ENCODE measurements at places on chromosomes 2 and 18.

GRCh38 chr2:126650994-126651393 is 5.0 kb upstream of the GYPC start:
- no peak for DNase-seq

DNA sequence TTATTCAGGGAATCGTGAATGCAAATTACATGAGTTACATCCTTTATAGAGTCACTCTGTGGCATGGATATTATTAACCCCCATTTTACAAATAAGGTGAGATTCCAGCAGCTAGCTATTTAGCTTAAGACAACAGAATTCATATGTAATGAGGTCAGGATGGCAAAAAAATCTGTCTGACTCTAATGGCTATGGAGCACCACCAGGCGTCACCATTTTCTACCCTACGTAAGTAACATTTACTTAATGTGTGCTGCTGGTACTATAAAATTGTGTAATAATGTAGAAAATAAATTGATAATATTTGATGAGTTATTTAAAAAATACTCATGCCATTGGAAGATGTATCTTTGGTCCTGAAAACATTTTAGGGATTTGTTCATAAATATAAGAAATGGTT is 2040.1 kb upstream of the LRRTM1 start:
- peak; percentile 6 for DNase-seq

GRCh38 chr2:160694631-160695030 is 201.0 kb upstream of the RBMS1 start:
- DNase-seq = no peak

DNA sequence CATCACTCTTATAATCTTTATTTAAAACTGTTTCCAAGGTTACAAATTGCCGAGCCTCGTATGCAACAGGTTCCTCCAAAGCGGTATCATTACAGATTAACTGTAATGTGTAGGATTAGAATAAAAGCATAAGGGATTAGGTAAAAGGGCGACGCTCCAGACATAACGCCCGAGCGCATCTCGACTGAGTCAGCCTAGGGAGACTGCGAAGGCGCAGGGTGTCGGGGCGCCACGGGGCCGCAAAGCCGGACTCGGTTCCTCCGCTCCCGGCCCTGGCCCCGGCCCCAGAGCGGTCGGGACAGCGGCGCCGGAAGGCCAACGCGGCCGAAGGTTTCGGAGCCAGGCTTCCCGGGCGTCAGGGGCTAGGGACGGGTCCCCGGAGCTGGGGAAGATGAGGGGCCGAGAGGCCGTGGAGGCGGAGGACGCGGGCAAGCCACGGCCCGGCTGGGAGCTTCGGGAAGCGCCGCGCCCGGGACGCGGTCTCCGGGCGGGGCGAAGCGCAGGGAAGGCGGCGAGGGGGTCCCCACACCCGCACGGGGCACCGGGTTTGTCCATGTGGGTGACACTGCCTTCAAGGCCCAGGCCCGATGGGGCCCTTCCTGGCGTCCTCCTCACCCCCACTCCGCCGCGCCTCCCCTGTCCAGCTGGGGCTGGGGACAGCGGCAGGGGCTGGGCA is 12.9 kb upstream of the SIX3 start:
- DNase-seq = no peak

GRCh38 chr2:107437265-107437664 is 389.4 kb upstream of the RGPD4 start:
- no peak for DNase-seq

DNA sequence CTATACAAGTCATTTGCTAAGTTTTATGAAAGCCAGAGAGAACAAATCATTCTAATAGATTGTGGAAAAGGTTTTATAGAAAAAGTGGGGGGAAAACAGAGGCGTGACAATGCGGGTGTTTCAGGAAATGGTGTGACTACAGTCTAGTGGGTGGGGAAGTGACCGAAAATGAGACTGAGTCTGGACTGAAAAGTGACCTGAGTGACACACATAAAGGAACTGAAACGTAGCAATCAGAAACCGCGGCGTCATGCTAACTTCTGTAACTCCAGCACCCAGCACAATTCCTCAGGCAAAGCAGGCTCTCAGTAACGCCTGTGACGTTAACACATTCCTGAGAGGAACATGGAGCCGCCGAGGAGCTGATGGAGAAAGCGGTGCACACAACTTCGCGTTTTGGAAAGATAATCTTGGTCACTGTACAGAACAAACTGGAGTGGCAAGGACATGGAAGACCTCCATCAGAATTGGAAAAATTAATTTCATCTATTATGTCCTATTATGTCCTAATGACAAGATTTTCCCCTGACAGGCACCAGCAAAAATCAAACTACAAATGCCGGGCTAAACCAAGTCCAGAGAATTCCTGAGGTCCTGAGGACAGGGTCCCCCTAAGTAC is 1.4 kb upstream of the CD226 start:
- DNase-seq = peak; percentile 10

DNA sequence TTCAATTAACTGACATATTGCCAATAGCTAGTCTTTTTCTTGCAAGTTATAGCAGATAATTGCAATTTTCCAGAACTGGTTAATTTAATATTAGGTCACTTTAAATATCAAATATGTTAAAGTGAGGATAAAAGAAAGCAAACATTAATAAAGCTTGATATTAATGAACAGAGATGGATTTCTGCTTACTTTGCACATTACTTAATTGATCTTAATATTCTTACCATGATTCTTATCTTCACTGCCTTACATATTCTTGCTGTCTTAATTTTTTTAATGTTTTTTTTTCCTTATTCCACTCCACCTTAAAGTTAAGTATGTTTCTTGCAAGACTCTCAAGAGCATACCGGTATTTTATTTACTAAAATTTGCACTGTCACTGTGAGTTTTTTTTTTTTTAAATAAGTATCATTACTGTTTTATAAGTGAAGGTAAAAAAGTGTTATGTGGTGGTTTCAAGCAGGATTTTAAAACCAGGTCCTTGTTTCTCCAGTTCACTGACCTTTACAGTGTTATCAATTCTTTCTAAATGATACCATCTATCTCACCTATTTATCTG is 33.9 kb downstream of the PPP3R1 start:
- DNase-seq = no peak

GRCh38 chr2:63888053-63888452 is 46.4 kb downstream of the UGP2 start:
- DNase-seq = no peak

- no peak for DNase-seq
Measured at GRCh38 chr2:7852546-7852945, 829.3 kb upstream of the ID2 start.

DNA sequence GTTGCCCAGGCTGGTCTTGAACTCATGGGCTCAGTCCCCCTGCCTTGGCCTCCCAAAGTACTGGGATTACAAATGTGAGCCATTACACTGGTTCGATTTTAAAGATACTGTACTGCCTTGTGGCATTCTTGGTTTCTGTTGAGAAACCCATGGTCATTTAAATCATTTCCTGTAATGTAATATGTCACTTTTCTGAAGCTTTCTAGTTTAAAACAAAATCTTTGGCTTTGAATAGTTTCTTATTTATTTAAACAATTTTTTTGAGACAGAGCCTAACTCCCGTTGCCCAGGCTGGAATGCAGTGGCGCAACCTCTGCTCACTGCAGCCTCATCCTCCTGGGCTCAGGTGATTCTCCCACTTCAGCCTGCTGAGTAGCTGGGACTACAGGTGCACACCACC is 8.9 kb downstream of the ZNF512 start:
- no peak for DNase-seq

- no peak for DNase-seq
Measured at GRCh38 chr2:169598982-169599381, 14.8 kb downstream of the PPIG start.

DNA sequence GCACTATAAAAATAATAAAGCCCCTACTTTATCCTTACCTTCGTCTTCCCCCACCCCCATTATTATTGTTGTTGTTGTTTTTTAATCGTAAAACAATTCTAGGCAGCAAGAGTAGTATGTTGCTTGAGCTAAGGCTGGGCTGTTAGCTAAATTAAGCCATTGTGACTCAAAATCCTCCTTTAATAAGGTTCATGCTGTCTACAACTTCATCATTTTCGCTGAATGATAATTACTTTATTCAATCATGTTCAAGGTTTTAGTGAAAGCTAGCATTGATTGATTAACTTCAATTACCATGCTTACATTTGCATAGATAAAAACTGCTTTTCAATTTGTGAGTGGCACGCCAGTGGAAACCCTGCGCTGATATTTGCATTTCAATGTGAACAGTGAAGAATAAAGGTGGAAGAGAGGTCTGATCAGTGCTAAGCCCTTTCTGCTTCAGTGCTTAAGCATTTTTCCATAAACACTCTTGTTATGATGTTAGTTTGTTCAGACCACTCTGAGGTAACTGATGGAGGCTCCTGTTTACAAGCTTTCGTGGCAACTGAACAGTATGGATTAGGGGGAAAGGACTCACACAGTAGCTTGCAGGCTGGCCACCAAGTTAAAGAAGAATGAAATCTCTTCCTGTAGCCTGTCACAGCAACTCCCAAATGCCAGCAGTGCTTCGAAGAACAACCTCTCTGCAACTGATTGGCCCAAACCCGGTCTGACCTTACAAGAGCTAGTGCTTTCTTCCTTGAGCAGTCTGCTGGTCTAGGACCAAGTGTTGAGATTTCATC is 156.8 kb downstream of the GPD2 start:
- no peak for DNase-seq

DNA sequence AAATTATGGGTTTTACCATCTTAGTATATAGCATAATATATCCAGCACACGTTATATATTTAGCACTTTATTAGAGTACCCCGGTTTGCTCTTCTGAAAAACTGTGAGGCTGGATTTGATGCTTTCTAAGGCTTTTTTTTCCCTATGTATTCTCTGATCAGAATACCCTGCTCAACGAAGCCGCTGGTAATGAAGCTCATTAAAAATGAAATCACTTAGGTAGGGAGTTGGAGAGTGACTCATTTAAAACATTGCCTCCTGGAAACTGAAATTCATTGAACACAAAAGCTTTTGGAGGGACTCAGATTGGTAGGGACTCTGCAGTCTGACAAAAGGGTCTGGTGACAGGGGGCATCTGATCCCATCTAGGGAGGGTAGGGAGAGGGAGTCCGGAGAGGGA is 365.4 kb upstream of the MEX3C start:
- DNase-seq = no peak

- DNase-seq = no peak
Measured at GRCh38 chr2:234376229-234376628, 120.7 kb downstream of the ARL4C start.

- peak; percentile 71 for DNase-seq
Measured at GRCh38 chr18:61201511-61201910, 131.7 kb upstream of the CDH20 start.

GRCh38 chr18:808086-808485 is 4.0 kb downstream of the YES1 start:
- no peak for DNase-seq

GRCh38 chr2:69225933-69226332 is 161.1 kb downstream of the GFPT1 start:
- DNase-seq = peak; percentile 95

GRCh38 chr2:156147594-156148330 is 184.8 kb downstream of the NR4A2 start:
- no peak for DNase-seq

DNA sequence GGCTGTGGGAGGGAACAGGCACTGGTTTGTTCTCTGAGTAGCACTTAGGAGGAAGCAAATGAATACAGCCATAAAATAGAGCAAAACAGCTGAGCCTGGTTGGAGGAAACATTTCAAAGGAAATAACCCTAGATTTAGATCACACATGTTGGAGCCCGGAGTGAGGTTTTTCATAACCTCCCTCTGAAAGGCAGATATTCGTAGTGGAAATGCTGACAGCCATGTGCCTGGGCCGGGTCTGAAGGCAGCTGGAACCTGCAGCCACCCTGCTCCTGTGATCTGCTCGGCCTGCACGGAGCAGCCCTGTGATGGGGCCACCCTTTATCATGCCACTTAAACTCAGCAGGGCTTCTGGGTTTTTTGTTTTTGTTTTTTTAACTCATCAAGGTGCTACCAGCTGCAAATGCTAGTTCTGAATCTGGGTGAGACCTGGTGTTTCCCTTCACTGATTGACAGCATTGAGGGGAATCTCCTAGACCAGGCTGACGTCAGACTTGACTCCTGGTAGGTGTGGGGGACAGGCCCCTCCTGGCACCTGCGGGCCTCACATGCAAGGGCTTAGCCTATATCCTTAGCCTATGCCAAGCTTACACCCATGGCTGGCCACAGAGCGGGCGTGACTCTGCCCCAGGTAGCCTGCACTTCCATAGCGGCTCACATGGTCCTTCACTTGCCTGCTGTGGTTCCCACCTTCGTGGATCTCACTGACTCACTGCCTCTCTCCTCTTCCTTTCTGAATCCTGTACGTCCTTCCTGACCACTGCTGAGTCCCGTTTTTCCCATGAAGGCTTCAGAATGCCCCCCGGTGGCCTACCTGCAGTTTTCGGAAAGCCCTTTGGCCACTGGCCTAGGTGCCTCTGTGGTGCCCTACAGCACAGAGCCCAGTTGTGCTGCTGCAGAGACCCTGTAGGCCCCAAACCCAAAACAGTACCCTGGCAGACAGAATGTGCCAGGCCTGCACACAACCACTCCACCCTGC is 217.3 kb downstream of the SEPTIN10 start:
- DNase-seq = no peak

- DNase-seq = peak; percentile 29
Measured at GRCh38 chr2:126187668-126188067, 468.3 kb upstream of the GYPC start.

- DNase-seq = no peak
Measured at GRCh38 chr2:20643060-20643459, 7.8 kb downstream of the HS1BP3 start.

Measured in fibroblast of upper back skin (primary cell).